ENCODE measurements at places on chromosomes 3 and 15.

DNA sequence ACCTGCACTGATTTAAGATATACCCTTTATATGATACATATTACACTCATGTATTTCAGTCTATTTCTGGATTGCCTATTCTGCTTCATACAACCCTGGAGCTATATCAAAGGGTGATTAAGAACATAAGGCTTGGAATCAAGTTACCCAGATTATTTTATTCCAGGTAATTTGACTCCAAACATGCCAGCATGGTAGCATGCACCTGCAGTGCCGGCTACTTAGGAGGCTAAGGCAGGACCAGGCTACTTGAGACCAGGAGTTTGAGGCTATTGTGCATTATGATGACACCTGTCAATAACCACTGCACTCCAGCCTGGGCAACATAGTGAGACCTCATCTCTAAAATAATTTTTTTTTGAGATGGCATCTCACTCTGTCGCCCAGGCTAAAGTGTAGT, 50.4 kb upstream of the NEO1 start:
- no peak for DNase-seq

- no peak for DNase-seq
Observed at GRCh38 chr15:88705769-88706165, 67.0 kb downstream of the ISG20 start.

DNA sequence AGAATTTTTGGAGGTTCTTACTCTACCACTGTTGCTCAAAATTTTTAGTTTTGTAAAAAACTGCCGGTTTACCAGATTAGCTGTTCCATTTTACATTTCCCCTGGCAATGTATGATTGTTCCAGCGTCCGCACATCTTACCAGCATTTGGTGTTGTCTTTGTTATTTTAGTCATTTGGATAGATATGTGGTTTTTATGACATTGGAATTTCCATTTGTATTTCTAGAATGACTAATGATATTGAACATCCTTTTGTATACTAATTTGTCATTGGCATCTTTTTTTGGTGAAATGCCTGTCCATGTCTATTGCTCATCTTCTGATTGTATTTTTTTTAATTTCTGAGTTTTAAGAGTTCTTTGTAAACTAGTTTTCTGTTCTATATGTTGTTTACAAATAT, 28.5 kb downstream of the LRRC28 start:
- DNase-seq = no peak

DNA sequence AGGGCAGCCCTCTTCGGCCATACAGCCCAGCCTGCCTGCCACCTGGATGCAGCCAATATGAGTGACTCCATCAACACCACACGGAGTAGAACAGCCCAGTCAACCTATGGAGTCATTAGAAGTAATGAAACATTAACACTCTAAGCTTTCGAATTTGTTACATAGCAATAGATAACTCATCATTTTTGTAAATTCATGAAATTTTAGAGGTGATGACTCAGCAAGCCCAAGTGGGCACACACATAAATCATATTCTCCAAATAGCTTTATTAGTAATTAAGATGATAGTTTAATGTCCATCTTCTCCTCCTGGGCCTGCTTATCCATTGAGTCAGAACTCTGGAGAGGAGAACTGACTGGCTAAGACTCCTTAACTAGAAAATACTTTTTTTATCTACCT, 335.0 kb upstream of the KCNH8 start:
- DNase-seq = no peak

- no peak for DNase-seq
Observed at GRCh38 chr15:64950888-64951287, 38.8 kb downstream of the SPG21 start.

DNA sequence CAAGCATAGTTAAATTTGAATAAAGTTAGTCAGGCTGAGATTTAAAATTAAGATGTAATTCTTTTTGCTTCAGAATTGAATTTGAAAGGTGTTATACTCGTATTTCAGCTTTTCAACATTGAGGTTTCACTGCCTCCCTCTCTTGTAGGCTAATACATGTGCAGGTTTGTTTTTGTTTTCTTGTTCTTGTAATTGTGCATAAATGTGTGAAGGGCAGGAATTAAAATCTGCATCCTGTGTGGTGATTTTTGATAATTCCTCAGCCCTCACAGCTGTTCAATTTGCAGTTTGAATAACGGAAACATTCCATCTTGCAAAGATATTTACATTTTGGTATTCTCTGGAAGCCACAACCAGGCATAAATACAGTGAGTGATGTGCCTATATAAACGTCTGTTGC, 24.9 kb upstream of the PLSCR1 start:
- no peak for DNase-seq

- DNase-seq = no peak
Observed at GRCh38 chr3:38454884-38455638, 1.4 kb downstream of the ACVR2B start.

- DNase-seq = no peak
Observed at GRCh38 chr3:168574455-168575158, 478.9 kb upstream of the GOLIM4 start.

Data from stimulated activated CD8-positive, alpha-beta memory T cell treated with anti-CD3 and anti-CD28 coated beads, Interleukin-2, amount 100 ng/mL, for 1 hour (primary cell).